ENCODE measurements at places on chromosomes 3 and 15. TPM values are rescaled to one million over a fixed set of nuclear protein-coding genes. Genes with fewer than 3 reads are reported as not detected.

GOLGA8R gene
- total RNA-seq, result 2.1 TPM

CCDC14 gene
- total RNA-seq, result 38.8 TPM

GOLGA8N gene
- 5.4 TPM for total RNA-seq

RNF123 gene
- 44.7 TPM for total RNA-seq

KNG1 gene
- not detected for total RNA-seq

Measured in activated naive CD4-positive, alpha-beta T cell treated with anti-CD3 and anti-CD28 coated beads, Interleukin-2, amount 10 ng/mL, durations not matched to agents 5 hours and 36 hours (primary cell).